Stomach (tissue), 19 donors: ENCODE measurements at places on chromosomes 4 and X. TPM values are rescaled to one million over a fixed set of nuclear protein-coding genes. Genes with fewer than 3 reads are reported as not detected.
A peak's percentile ranks its signal among the peaks of the same experiment; 100 is the strongest.

The CNGA1 gene
- not detected for total RNA-seq

The NLGN3 gene
- total RNA-seq, result not detected

GRCh38 chr4:109730619-109731545, 1.0 kb upstream of the PLA2G12A start:
- peak overlapping the region; percentile 85 for H3K27ac ChIP-seq
- H3K4me1 ChIP-seq, result peaks cover 27% of the 10 kb centered on the region
- no peak for DNase-seq
- no peaks in the 10 kb centered on the region for H3K27me3 ChIP-seq

- no peak overlapping the region for H3K27ac ChIP-seq
- no peaks in the 10 kb centered on the region for H3K36me3 ChIP-seq
- DNase-seq, result no peak
- H3K4me3 ChIP-seq, result no peak overlapping the region
Measured at GRCh38 chrX:120200851-120201250, 42.4 kb downstream of the RHOXF2 start.
